Activated CD4-positive, alpha-beta T cell treated with anti-CD3 and anti-CD28 coated beads, Interleukin-2, amount 50 U/mL, for 48 hours (primary cell): ENCODE measurements at places on chromosomes 4 and X.

DNA sequence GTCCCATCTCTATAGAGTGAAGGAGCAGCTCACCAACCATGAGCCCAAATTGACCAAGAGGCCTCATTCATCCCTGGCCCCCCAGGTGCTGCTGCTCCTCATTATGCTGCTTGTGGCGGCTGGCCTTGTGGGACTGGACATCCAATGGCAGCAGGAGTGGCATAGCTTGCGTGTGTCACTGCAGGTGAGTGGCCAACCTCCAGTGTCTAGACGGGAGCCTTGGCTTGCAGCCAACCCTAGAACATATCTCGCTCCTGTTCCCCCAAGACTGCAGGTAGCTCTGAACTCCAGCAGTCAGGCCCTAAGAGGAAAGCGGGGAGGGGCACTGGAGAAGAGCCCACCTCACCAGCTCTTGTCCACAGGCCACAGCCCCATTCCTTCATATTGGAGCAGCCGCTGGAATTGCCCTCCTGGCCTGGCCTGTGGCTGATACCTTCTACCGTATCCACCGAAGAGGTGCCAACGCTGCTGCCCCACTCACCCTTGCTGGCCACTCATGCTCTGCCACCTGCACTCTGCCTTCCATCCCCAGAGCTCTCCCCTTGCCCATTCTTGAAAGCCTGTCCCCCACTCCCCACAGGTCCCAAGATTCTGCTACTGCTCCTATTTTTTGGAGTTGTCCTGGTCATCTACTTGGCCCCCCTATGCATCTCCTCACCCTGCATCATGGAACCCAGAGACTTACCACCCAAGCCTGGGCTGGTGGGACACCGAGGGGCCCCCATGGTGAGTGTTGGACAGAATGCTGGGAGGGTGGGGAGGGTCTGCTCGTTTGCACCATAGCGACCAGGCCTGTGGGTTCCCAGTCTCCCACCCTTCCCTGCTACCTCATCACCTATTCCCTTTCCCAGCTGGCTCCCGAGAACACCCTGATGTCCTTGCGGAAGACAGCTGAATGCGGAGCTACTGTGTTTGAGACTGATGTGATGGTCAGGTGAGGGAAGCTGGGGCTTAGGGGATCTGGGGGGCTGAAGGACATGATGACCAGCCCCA lies 3.5 kb downstream of the GDPD2 start:
- no peak for DNase-seq

- no peak for DNase-seq
Measured at GRCh38 chr4:47525154-47525819, 40.2 kb downstream of the ATP10D start.

- no peak for DNase-seq
Measured at GRCh38 chrX:100072336-100072735, 337.7 kb downstream of the PCDH19 start.

DNA sequence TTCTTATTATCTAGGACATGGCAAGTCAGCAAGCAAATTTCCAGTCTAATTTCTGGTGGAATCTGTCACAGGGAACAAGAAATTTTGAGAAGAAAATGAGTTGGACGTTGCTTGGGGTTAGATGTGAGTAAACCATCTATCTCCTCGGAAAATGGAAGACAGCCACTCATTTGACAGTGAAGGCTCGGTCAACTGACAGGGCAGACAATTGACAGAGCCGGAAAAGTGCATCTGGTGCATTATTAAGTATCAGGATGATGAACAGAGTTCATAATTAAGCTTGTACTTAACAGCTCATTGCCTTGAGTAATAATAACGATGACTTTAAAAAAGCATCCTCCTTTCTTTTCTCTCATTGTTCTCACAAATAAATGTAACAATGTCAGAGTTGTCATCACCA lies 168.4 kb downstream of the MAD2L1 start:
- no peak for DNase-seq

DNA sequence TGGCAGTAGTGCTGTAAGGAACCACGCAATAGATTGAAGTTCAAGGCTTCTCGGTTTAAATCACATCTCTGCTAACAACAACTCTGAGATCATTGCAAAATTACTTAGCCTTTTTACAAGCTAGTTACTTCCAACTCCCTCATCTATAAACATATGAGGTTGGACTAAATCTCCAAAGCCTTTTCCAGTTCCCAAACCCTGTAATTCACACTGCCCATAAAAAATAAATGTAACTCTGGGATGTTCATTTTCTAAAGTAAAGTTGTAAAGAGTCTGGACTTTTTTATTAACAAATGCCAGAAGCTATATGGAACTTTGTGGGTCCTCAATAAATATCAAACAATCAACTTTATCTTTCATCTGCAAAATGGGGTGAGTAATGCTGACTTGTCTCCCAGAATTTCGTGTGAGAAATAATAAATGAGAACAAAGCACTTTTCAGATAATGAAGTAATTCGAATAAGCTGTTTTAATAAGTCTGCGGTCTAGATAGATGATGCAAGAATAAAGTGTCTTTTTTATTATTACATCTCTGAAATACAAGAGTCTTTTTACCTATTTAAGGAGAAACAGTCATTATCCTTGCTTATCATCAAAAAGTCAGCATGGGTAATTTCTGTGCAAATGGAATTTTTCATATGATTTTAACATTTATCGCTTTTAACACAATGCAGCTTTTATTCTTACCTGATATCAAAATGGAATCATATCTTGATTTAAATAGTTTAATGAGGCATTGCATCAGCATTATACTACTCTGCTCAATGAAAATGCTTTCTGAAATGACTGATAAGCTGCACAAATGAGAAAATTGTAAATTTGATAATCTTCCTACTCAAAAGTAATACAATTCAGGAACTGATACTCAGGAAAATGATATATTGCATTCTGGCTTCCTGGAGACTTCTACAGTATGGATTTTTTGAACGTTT lies 252.6 kb downstream of the BANK1 start:
- no peak for DNase-seq

DNA sequence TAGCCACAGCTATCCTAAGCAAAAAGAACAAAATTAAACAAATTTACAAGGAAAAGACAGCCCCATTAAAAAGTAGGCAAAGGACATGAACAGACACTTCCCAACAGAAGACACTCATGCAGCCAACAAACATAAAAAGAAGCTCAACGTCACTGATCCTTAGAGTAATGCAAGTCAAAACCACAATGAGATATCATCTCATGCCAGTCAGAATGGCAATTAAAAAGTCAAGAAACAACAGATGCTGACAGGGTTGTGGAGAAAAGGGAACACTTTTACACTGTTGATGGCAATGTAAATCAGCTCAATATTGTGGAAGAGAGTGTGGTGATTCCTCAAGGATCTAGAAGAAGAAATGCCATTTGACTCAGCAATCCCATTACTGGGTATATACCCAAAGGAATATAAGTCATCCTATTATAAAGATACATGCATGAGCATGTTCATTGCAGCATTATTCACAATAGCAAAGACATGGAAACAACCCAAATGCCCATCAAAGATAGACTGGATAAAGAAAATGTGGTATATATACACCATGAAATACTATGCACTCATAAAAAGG lies 163.0 kb upstream of the TET2 start:
- no peak for DNase-seq

DNA sequence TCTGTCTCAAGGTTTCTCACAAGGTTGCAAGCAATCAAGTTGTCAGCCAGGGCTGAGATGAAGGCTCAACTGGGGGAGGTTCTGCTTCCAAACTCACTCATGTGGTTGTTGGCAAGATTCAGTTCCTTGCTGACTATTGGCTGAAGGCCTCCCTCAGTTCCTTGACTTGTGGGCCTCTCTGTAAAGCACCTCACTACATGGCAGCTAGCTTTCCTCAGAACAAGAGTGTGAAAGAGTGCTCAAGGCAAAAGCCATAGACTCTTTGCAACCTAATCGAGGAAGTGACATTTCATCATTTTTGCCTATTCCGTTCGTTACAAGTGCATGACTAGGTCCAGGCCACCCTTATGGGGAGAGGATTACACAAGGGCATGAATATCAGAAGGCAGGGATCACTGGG lies 52.0 kb downstream of the CXorf58 start:
- peak; percentile 1 for DNase-seq

DNA sequence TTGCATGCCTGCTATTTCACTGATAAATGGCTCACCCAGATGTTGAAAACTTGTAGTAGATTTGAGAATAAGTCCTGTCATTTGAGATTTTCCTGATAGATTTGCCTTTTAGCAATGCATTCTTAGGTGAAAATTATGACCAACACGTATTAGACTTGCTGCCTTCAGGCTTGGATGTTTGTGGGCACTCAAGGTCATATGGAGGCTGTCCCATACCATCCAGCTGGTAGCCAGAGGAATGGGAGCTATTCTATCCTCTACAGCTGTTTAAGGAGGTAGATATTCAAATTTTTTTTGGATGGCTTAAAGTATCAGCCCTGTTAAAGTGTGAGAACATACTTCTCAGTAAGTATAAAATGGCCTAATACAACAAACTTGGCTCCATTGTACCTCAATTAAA lies 34.7 kb downstream of the RTL3 start:
- DNase-seq, result no peak

GRCh38 chr4:40335525-40335894 lies 377 bp downstream of the CHRNA9 start:
- DNase-seq, result no peak

GRCh38 chrX:22165732-22166457 lies 106.8 kb upstream of the CBLL2 start:
- no peak for DNase-seq

- no peak for DNase-seq
Measured at GRCh38 chr4:7676398-7676922, 241.7 kb upstream of the PSAPL1 start.

DNA sequence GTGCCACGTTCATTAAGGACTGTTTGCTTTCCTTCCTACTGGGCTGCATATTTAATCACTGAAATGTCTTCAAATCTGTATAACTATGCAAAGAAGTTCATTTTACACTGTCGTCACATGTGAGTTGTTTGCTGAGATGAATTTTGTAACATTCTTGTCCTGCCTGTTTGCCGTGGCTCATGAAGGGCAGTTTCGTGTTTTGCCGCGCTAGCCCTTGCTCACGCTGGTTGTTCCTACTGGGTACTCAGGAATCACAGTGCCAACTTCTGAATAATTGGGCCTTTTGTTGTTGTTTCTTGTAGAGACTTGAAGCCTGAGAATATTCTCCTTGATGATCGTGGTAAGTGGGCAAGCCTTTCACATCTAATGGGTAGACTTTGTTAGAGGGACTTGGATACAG lies 52.2 kb downstream of the HTT-AS start:
- no peak for DNase-seq

GRCh38 chrX:23644744-23645143 lies 22.5 kb upstream of the PRDX4 start:
- no peak for DNase-seq

DNA sequence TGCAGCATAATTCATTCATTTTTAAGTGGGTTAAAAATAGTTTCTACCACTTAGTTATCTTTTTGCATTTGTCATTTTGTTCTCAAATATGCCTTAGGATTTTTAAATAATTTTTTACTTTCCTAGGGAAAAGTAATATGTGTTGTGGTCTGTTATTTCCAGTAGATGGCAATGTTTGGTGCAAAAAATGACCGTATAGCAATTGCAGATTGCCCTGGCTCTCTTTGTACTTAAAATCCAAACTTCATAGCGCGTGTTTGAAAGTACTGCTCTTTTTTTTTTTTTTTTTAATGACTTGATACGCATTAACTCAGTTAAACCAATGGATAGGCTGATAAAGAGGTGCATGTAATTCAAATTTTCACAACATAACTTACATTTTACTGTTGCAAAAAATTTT lies 74.4 kb upstream of the RBMX start:
- no peak for DNase-seq

GRCh38 chrX:154396973-154397887 lies 947 bp upstream of the RPL10 start:
- peak; percentile 71 for DNase-seq

DNA sequence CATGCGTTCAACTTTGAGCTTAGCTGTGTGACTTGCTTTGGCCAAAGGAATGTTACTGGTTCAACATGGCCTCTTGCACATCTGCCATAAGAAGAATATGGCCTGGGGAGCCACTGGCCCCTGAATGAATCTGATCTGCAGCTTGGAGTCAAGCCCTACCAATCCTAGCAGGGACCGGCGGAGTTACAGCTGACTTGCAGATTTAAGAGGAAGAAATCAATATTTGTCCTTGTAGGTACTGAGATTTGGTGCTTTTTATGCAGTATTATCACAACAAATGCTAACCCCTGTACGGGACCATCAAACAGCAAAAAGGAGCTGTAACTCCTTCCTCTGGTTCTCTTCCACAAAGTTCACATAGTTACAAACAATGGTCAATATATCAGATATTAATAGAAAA lies 252.0 kb downstream of the LDB2 start:
- DNase-seq, result no peak

GRCh38 chr4:152734015-152734698 lies 45.4 kb downstream of the TIGD4 start:
- DNase-seq, result no peak

DNA sequence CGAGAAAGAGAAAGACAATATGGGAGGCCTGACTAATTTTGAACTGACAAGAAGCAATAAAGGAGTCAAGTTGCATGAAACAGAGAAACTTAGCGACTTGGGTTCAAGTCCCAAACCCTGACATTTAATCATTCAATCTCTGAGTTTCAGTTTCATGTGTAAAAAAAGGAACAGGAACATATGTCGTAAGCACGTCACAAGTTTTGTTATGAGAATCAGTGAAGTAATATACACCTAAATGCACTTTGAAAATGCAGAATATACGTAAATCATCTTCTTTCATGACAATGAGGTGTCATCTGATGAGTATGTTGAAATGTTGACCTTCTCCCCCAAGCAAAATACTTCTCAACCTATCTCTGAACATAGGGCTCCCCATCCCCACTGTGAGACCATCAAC lies 10.4 kb downstream of the ACOT9 start:
- no peak for DNase-seq

GRCh38 chrX:145393702-145394235 lies 146.5 kb downstream of the SPANXN1 start:
- no peak for DNase-seq

GRCh38 chr4:114905017-114905416 lies 208.4 kb downstream of the NDST4 start:
- no peak for DNase-seq

GRCh38 chr4:42654631-42655268 lies 2.2 kb downstream of the ATP8A1 start:
- DNase-seq, result peak; percentile 38

DNA sequence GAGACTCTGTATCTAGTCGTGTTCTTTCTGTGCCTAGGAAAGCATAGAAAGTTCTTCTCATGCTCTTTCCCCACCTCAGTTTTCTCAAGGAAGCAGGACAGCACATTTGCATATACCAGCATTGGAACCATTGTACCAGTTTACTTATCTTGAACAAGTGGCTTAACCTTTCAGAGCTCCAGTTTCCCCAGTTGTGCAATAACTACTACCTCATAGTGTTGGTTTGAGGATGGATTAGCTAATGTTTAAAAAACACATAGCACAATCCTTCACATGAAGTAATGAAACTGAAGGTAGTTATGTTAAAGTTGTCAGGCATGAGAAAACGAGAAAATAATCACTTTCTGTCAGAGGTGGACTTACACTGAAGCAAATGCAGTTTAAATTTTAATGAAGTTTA lies 92.2 kb upstream of the H2AZ1 start:
- no peak for DNase-seq

- no peak for DNase-seq
Measured at GRCh38 chr4:113662581-113662980, 99.0 kb downstream of the CAMK2D start.

- DNase-seq, result peak; percentile 47
Measured at GRCh38 chr4:6695660-6696610, 2.3 kb downstream of the S100P start.

- DNase-seq, result no peak
Measured at GRCh38 chr4:38993683-38994082, 38.5 kb downstream of the TMEM156 start.
